ENCODE measurements at places on chromosomes 5 and 9. TPM values are rescaled to one million over a fixed set of nuclear protein-coding genes. Genes with fewer than 3 reads are reported as not detected.

GRCh38 chr9:135749171-135750045, 47.4 kb downstream of the KCNT1 start:
- DNase-seq = no peak

Gene GPRIN1
- total RNA-seq = 0.72 TPM

- no peak for DNase-seq
Observed at GRCh38 chr5:113293975-113294310, 140.8 kb downstream of the TSSK1B start.

GRCh38 chr9:24881361-24881760, 335.7 kb upstream of the IZUMO3 start:
- DNase-seq = no peak

- no peak for DNase-seq
Observed at GRCh38 chr5:63811961-63812360, 150.3 kb downstream of the HTR1A start.

Gene ESM1
- 5.0 TPM for total RNA-seq

Gene FBN2
- total RNA-seq = 215 TPM

GRCh38 chr5:144284931-144285502, 114.3 kb downstream of the KCTD16 start:
- no peak for DNase-seq

- DNase-seq = no peak
Observed at GRCh38 chr5:92332039-92332438, 948.9 kb upstream of the ARRDC3 start.

Gene ACTBL2
- total RNA-seq = not detected

DNA sequence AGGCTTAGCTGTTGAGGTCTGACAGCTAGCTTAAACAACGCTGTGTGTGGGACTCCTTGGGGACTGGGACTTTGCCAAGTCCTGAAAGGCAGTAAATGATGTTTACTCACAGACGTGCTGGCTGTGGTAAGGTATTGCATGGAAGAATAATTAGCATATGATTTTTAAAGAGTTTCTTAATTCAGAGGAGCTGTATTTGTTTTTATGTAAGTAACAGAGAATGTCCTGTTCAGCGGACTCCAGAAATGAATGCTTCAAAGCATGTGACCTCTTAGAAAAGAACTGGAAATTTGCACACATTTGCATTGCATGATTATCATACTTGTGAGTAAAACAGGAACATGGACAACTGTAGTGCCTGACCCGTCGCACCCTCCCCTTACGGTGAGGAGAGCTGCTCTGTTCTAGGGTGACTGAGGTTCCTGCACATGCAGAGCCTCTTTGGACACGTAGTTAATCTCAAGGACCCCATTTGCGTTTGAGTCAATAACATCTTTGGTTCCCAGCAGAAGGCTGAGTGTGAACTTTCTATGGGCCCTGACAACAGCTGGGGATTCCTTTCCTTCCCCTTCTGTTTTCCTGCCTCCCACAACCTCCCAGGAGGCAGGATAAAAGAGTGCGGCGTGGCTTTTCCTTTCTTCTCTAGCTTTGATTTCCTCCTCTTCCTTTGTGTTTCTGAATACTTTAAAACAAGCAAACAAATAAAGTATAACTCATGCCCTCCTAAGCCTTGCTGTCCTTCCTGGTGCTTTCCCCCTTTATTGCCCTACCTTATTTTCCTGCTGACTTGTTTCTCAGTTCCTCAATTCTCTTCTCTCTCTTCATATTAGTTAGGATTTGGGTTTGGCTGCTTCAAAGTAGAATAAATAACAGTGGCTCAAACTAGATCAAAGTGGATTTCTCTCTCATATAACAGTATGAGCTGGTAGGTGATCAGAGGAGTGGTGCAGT, 157.2 kb upstream of the CD180 start:
- peak; percentile 50 for DNase-seq

DNA sequence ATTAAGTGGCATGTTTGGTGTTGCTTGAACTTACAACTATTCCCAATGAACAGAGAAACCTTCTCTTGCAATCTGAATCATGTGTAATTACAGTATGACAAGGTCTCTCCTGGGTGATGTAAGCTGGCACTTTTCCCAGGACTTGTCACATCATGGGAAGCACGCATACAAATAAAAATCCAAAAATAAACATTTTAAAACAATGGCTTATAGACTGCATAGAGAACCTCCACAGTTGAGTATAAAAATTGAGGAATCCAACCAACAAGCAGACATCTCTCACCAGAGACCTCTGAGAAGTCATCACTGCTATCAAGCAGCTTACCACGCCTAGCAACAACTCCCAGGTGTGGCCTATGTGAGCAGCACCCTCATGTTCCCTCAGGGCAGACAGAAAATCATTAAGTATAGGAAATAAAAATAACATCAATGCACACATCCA, 3.9 kb downstream of the MLLT3 start:
- peak; percentile 72 for DNase-seq

- no peak for DNase-seq
Observed at GRCh38 chr9:86041311-86041741, 58.0 kb downstream of the GOLM1 start.

Gene HTR4
- total RNA-seq = not detected

DNA sequence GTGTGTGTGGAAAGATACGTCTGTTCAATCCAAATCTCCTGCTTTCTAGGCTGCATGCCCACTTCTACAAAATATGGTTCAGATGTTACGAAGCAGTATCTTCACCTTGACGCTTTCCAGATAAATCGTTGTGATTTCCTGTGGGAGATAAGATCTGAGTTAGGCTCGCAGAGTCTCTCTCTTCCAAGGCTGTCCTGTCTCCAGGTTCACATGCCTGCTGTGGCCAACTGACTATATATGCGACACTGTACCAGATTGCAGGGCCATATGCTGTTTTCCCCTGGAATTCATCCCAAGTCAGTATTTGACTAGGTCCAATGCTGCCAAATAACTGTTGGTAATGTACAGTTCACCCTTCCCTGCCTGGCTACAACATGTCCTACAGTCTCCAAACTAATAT, 47.9 kb downstream of the TMEM252 start:
- peak; percentile 55 for DNase-seq

DNA sequence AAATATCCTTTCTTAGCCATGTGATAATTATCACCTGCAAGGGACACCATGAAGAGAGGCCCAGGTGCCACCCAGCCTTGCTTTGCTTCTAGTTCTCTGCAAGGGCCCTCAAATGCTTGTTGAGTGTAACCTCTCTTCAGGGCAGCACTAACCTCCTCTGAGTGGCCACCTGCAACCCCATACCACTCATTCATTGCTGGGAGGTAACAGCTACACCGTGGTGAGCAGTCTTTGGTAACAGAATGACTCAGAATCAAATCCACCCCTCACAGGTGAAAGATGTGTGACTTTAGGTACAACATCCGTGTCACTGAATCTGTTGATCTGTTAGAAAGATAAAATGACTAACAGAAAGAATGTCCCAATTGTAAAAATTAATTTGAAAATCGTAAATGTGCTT, 365.1 kb upstream of the TRPC7 start:
- no peak for DNase-seq

DNA sequence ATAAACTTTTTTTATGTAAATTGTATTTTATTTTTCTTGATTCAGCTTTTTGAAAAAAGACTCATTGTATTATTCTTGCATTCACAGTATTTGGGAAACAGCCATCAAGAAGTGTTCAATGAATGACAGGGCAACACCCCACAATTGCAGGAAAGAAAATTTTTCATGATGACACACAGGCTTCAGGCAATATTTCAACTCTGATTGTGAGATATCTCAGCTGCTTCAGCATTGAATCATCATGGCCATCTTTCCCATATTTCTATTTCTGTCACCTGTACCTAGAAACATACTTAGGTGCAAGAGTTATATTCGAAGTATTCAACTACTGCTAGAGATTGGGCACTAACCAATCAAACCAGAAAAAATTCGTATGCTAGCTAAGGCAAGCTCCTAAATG, 446.0 kb downstream of the ISL1 start:
- DNase-seq = no peak

Gene HBEGF
- 18.6 TPM for total RNA-seq

- peak; percentile 80 for DNase-seq
Observed at GRCh38 chr5:171450423-171451331, 31.2 kb downstream of the FGF18 start.

DNA sequence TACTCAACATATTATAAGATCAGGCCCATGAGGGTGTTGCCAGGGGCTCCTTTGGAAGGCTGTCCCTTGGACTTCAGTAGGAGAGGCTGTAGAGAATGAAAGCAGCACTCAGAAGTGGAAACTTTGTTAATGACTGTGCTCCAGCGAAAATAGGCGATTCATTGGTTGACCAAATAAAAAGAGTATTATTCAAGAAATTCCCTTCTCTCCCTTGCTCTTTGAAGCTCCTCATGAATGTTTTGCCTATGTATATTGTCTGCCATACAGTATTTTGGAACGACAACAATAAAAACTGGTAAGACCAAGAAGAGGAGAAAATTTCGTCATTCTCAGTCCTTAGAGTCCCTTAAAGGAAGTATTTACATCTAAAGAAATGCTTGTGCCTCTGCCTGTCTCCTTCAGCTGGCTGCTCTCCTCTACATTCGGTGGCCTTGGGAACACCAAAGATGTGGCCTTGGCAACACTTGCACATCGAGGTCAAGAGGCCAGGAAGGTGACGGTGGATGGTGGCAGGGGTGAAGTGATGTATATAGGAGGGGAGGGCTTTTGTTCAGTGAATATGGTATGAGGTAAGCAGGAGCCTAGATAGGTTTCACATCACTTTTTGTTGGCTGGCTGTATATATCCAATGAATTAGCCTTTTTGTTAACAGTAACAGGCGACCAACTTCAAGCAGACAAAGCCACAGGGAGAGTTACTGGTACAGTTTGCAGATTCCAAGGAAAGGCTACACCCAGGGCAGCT, 95.0 kb upstream of the ACTBL2 start:
- DNase-seq = no peak

DNA sequence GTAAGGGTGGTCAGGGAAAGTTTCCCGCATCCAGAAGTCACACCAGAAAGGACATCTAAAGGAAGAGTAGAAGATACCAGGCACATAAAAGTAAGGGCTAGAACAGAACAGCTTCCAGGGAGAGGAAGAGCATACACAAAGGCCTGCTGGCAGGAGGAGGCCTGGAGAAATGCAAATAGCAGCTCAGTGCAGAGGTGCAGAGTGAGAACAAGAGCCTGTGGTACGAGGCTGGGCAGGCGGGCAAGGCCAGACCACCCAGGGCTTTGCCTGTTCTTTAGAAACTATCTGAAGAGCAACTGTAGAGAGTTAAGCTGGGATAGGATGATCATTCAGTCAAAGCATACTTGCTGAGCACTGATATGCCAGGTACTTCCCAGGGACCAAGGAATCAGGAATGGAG, 115.3 kb downstream of the DROSHA start:
- DNase-seq = no peak

- DNase-seq = peak; percentile 17
Observed at GRCh38 chr5:1503241-1504068, 20.3 kb downstream of the LPCAT1 start.

Gene PCDHGA3
- 3.9 TPM for total RNA-seq

Gene CDX1
- total RNA-seq = 0.31 TPM

DNA sequence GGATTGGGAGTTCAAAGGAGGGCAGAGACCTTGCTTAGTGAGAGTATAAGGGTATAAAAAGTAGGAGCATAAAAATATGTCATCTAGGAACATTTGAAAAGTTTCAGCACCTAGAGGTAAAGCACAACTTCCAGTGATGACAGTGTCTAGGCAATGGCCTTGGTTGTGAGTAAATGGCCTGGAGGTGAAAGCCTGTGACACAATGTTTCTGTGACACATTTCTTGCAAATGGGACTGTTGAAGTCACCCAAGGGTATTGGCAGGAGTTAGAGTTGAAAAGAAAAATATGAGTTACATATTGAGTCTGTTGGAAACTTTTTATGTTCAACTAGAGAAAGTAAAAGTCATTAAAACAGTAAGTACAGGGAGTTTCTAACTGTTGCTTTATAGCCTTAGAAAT, 14.8 kb downstream of the C5orf47 start:
- no peak for DNase-seq

- peak; percentile 25 for DNase-seq
Observed at GRCh38 chr9:26975728-26976707, 19.8 kb downstream of the IFT74 start.

Gene SLCO6A1
- not detected for total RNA-seq

GRCh38 chr5:175596761-175597189, 61.1 kb upstream of the HRH2 start:
- DNase-seq = no peak

- DNase-seq = peak; percentile 85
Observed at GRCh38 chr9:135147474-135147805, 60.0 kb downstream of the OLFM1 start.

Gene PDCD1LG2
- total RNA-seq = 1.6 TPM

GRCh38 chr5:33367416-33367815, 73.3 kb upstream of the TARS1 start:
- no peak for DNase-seq

DNA sequence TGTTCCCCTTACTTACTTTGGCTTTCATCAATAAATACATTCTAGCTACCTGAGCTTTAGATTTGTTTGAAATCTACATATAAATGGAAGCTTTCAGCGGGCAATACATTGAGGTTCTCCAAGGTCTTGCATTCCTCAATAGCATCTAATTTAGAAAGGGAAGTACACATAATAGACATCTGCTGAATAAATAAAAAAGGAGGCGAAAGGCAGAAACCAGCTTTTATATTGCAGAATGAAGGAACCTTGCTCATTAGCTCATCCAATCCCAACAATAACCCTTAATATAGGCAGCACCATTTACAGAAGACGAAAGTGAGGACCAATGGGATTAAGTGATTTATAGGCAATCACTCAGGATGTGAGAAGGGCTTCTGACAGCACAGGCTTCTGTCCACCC, 147.5 kb downstream of the MPDZ start:
- DNase-seq = no peak

Gene PRUNE2
- total RNA-seq = 26.3 TPM

GRCh38 chr9:4228606-4229005, 71.3 kb downstream of the GLIS3 start:
- peak; percentile 59 for DNase-seq

Gene HMMR
- total RNA-seq = 17.7 TPM

Gene PLEKHG4B
- 3.3 TPM for total RNA-seq

- DNase-seq = no peak
Observed at GRCh38 chr5:60147791-60148190, 254.3 kb upstream of the PDE4D start.

DNA sequence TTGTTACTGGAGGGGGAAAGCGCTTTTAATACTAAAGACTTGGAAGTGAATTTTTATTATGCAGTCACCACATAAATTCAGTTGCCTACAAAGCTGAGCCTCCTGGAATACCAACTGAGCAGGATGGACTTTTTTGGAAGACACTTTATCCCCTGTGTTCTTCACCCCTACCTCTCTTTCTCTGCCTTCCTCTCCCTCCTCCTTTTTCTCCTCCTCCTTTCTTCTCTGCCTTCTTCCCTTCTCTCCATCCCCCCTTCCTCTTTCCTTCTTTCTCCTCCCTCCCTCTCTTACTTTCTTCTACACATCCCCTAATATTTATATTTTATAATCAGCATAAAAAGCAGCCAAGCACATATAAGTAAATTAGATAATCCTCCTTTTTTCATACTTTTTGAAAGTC, 39.6 kb downstream of the MAP3K1 start:
- DNase-seq = no peak
